ENCODE measurements at places on chromosomes 7 and 10.

DNA sequence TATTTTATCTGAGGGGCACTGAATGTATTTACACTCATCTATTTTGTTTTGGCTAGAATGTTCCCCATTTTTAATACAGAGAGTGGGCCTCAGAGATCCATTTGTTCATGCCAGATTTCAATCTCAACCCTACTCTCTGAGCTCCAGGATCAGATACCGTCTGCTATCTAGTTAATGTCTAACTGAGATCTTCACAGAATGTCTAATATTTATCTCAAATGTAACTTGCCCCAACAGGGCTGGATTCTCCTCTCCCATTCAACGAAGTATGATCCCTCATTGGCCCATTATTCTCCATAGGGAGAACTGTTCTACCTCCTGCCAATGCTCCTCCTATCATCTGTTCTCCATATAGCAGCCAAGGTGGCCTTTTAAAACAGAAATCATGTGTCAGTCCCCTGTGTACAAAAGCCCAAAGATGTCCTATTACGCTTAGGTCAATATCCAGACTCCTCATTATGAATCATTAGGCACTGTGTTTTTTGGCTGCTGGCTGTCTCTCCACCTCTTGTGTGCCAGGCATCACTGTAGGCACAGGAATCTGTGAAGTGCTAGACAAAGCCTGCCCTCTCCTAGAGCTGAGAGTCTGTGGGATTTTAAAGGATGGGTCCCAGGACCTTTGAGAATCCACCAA, 169.3 kb upstream of the AGK start:
- no peak for DNase-seq

DNA sequence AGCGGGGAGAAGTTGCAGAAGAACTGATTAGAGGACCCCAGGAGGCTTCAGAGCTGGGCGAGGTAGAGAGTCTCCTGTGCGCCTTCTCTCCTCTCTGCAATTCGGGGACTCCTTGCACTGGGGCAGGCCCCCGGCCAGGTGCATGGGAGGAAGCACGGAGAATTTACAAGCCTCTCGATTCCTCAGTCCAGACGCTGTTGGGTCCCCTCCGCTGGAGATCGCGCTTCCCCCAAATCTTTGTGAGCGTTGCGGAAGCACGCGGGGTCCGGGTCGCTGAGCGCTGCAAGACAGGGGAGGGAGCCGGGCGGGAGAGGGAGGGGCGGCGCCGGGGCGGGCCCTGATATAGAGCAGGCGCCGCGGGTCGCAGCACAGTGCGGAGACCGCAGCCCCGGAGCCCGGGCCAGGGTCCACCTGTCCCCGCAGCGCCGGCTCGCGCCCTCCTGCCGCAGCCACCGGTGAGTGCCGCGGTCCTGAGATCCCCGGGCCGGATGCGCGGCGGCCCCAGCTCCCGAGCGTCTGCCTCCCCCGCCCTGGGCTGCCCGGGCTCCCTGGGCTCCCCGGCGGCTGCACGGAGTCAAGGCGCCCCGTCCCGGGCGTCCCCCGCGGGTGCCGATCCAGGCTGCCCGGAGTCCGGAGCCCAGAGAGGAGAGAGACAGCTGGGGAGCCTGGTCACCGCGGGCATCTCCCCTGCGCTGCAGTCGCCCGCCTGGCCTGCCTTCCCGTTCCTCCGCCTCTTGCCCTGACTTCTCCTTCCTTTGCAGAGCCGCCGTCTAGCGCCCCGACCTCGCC, at the start of gene PLAU:
Gene PLAU, plus strand, starts transcription at position 369 of the 789 bp plus-strand sequence. CDS start 424 bp downstream, outside the sequence.
- DNase-seq, result no peak

- DNase-seq, result no peak
These were observed 11.8 kb upstream of the TFAM start for GRCh38 chr10:58373442-58373827.

GRCh38 chr10:83959328-83959727, 180.0 kb upstream of the GHITM start:
- no peak for DNase-seq

GRCh38 chr10:51910189-51910588, 210.8 kb upstream of the CSTF2T start:
- DNase-seq, result no peak

DNA sequence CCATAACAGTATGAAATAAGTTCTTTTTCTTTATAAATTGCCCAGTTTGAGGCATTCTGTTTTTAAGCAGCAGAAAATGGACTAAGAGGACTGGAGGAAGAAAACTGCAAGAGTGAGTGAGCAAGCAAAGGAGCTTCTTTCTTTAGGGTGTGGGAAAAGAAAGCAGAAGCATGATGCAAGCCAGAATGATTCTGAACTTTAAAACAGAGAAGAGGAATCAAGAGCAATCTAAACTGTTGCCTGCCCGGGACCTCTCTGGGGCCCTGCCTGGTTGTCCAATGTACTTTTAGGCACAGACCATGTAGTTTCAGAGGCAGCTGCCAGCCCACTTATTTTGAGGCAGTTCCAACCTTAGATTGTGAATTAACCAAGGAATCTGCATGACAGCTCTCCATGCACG, 186.3 kb downstream of the PLPP4 start:
- DNase-seq, result no peak

DNA sequence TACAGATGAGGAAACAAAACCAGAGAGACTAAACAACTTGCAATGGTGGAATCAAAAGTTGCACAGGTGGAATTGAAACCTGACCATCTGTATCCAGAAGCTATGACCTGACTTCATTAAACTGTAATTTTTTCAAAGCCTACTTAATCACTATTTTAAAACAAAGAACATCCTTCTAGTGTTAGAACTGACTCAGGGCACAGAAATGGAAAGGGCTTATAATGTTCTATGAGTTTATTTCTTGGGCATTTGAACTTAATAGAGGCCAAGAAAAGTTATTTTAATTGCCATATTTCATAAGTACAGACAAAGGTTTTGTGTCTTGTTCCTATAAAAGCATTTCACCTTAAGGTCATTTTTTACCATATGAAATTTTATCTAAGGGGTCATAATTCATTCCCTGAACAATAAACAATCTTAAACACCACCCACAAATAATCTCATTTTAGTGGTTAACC, 8.8 kb downstream of the ITGB1 start:
- DNase-seq, result no peak

- DNase-seq, result no peak
These were observed 443 bp downstream of the MYOF start for GRCh38 chr10:93481637-93482144.

DNA sequence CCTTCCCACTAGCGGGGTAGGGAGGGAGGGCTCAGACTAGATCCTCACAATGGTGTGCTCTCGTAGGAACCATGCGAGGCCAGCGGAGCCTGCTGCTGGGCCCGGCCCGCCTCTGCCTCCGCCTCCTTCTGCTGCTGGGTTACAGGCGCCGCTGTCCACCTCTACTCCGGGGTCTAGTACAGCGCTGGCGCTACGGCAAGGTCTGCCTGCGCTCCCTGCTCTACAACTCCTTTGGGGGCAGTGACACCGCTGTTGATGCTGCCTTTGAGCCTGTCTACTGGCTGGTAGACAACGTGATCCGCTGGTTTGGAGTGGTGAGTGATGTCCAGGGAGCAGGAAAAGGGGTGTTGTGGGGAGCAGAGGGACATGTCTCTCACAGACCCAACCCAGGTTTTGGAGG, 5.6 kb downstream of the ZDHHC16 start:
- DNase-seq, result no peak

DNA sequence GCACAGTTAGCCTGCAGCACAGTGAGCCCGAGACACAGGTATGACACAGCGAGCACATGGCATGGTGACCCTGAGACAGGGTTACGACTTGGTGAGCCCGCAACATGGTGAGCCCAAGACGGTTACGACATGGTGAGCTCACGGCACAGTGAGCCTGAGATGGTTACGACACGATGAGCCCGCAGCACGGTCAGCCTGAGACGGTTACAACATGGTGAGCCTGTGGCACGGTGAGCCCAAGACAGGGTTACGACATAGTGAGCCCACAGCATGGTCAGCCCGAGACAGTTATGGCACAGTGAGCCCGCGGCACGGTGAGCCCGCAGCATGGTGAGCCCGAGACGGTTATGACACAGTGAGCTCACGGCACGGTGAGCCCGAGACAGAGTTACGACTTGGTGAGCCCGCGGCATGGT, 156.1 kb downstream of the MAD1L1 start:
- DNase-seq, result no peak

- DNase-seq, result no peak
These were observed 51.8 kb downstream of the MARCHF5 start for GRCh38 chr10:92342796-92343195.

GRCh38 chr7:3092468-3092867, 48.8 kb upstream of the CARD11 start:
- no peak for DNase-seq

GRCh38 chr7:134954197-134955082, 31.9 kb upstream of the AGBL3 start:
- DNase-seq, result peak; percentile 34

DNA sequence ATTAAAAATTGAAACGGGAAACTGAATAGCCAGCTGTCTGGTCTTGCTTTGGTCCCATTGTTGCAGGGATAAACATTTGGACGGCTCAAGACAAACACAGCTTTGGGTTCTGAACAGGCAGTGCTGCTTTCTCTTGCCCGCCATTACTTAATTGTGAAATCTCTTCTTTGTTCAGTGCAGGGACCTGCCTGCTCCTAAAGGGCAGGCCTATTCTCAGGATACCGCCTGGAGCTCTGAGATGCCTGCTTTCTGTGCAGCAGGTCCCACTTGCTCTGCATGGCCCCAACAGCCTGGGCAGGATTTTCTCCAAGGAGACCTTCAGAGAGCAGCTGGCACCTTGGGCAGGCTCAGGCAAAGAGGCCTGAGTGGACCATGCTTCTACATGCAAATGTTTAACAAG, 237.6 kb downstream of the KCNMA1 start:
- no peak for DNase-seq

DNA sequence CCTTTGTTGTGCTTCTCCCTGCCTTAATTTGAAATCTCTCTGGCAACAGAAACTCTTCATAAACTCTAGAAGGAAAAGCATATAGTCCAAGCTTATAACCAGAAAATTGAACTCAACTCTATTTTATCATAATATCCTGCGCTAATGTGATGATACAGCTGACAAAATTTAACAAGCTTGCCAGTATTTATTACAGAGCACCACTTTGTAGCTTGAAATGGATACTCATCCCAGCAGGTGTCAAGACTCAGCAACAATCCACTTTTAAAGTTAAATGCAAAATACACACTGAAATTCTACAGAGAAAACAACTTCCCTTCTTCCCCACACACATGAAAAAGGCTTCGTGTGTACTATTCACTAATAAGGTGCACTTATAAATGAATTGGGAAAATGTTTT, 228.9 kb downstream of the AGMO start:
- no peak for DNase-seq

- no peak for DNase-seq
These were observed 980.0 kb downstream of the CNTNAP2 start for GRCh38 chr7:147096629-147097028.

- DNase-seq, result no peak
These were observed 233.4 kb downstream of the ZMYND11 start for GRCh38 chr10:368579-369220.

DNA sequence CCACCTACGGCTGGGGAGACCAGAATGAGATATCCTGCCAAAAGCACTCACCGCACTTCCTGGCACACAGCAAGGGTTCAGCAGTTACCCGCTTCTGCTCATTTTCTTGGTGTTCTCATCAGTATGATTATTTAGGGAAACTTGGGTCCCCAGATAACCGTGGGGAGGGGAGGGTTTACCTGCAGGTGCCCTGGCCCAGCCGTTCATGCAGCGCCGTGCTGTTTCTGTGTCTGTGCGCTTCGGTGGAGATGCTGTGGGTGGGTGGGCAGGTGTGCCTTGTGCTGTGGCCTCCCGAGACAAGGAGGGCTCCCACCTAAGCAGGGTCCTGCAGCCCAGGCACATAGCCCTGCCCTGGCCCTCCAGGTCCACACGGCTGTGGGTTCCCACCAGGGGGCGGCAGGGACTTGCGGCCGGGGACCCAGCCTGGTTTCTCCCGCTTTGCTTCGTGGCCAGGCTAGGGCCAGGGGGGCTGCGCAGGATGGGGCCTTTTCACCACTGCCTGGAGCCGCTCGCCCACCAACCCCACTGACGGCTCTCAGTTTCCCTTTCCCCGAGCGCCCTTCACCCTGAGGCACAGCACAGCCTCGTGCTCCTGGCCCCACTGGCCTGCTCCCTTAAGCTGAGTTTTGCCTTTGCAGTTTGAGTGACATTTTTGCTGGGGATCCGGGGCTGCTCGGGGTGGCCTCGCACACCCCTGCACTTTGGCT, 78.5 kb downstream of the LHPP start:
- DNase-seq, result peak; percentile 53

GRCh38 chr7:95723583-95724180, 48.7 kb upstream of the DYNC1I1 start:
- DNase-seq, result peak; percentile 75

GRCh38 chr7:50056131-50056530, 36.9 kb downstream of the ZPBP start:
- DNase-seq, result no peak

DNA sequence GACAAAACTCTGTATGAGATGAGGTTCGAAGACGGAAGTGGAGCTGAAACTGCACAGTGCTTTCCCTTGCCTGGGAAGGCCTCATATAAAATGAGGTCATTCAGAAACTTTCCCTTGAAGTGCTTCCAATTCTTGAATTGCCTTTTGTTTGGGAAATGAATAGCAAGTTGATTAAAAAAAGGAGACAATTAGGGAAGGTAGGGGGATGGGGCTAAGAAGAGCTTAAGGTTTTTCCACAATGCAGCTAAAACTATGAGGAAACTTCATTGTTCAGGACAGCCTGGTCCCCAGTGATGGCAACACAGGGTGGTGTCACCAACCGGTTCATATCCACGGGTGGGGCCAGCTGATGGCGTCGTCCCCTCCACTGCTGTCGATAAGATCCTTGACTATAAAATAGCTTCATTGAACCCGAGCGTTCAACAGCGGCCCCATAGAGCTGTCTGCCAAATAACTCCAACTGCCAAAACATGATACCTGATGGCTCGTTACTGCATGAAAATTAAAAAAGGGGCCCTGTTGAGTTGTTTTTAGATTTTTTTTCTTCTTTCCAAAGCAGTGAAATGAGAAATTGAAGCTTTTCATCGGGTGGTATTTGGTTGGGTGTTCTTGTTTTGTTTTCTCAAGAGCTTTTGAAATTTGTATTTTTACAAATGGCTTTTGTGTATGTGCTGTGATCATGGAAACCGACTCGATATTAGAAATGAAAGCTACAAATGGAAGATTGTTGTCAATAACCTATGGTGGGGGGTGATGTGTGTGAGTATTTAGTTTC, 2.8 kb upstream of the CELF2 start:
- DNase-seq, result no peak

GRCh38 chr7:28487487-28487886, 75.2 kb downstream of the CREB5 start:
- no peak for DNase-seq

GRCh38 chr7:21123586-21123985, 304.3 kb upstream of the SP4 start:
- DNase-seq, result no peak

DNA sequence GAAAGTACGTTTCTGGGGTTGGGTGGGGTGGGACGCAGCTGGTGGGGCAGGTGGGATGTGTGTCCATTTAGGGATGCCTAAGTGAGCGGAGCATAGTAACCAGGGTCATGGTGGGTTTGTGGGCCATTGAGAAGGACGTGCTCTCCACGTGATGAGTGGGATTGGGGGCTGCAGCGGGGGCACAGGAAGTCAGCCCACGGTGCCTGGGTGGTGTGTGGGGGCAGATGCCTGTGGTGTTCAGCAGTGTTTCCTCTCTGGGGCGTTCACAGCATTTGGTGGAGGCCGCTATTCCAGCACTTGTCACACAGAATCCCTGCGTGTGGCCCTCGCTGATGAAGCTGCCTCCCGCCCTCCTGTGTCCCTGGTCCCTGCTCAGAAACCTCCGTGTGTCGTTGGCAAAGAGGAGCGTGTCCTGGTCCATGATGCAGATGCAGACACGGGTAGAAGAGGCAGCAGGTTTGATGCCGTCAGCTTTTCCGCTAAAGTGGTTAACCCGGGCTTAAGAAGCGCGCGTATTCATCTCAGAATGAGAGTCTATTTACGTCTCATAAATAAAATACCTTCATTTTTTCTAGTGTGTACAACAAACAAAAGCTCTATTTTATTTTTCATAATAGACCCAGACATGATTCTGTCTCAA, 274.2 kb downstream of the ADARB2 start:
- no peak for DNase-seq
